ENCODE measurements at places on chromosomes 7 and 10.

GRCh38 chr7:44884621-44885393 lies 523 bp downstream of the PURB start:
- peak; percentile 69 for DNase-seq

DNA sequence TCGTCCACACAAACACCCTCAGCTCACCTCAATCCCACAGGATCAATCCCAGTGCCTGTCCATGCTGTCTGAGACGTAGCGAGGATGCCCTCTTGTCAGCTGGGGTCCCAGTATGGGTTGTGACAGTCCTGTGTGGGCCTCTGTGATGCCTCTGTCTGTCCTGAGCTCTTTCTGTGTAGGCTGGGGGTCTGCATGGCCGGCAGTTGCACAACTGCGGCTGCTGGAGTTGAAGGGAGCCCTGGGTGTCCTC lies 12.4 kb downstream of the ANTXRL start:
- no peak for DNase-seq

DNA sequence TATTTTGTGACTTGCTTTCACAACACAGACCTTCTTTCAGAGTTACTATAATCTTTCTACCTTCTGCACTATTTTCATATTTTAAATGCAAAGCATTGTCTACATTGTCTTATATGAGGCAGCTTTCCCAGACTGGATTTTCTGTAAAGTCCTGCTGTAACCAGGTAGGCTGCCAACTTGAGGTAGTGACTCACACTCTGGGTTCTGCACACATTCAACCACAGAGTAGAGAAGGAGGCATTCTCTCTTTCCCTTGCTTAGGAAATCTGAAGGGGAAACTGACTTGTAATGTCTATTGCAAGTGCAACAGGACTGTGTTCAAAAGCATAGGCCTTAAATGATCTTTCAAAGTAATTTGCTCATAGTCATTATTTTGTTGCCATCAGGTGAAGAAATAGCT lies 461.4 kb downstream of the GRM8 start:
- peak; percentile 25 for DNase-seq

DNA sequence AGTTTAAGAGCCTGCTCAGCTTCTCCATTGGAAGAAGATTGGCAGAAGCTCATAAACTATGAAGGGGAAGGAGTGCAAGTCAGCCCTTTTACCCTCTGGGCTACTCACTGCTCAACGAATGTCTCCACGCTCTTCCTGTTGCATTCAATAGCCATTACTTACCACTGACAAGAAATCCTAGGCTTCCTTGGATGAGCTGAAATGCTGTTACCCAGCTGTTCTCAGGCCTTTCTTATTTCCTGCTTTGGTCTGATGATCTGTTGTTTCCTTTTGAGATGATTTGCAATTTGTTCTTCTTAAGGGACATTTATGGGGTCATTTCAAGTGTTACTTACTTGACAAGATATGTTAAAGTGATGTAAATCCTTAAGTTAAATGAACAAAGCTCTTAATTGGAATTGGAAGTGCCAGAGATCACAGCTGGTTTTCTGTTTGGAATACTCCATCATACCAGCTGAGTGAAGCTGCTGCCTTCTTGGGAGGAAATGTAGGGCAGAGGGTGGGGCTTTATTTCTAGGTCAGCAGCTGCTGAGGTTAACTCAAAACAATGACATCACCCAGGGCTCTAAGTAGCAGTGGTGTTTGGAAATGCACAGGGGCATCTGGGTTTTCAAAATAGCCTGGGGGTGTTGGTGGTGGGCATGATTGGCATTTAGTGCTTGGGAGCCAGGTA lies 170.0 kb downstream of the PRKCQ start:
- peak; percentile 23 for DNase-seq

GRCh38 chr10:46516660-46517416 lies 39.6 kb downstream of the GPRIN2 start:
- peak; percentile 91 for DNase-seq

- DNase-seq = no peak
Measured at GRCh38 chr10:69570050-69570816, 3.0 kb downstream of the NEUROG3 start.

DNA sequence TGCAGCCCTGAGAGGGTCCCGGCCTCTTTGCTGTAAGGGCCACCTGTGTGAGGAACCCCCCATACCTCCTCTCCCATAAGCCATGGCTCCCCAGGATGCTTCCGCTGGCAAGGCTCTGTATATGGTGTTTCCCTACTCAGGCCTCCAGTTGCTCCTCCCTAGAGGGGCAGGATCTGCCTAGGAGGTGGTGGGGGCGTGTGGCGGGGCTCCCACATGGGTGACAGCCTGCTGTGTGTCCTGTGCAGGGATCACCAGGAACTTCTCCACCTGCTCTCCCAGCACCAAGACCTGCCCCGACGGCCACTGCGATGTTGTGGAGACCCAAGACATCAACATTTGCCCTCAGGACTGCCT lies 25.7 kb upstream of the CSGALNACT2 start:
- no peak for DNase-seq

DNA sequence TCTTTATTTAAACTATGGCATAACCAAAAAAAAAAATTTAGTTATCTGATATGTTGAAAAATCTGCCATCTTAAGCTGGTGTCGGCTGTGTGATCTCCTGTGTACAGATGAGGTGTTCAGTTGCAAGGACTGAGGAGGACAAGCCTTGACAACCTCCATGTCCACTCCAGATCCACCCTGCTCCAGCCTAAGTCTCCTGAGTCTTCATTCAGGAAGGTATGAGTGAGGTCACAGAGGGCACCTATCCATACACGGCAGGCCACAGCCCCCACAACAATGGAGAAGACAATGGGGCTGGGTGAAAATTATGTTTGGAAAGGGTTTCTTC lies 16.1 kb downstream of the TARP start:
- DNase-seq = no peak

DNA sequence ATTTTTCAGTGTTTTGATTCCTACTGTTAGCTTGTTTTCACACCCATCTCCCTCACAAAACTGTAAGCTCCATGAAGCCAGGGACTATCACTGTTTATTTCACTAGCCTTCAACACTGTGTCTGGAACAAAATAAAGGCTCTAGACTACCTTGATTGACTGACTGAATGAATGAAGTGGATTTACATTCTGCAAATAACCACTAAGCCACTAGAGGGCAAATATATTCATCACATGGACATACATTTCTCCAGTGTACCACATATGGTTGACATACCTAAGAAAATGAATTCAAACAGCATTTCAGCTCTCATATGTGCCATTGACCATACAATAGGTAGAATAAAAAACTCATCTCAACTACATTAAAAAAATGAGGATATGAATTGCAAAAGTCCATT lies 185.9 kb downstream of the RAB11FIP2 start:
- peak; percentile 35 for DNase-seq

GRCh38 chr10:21171197-21171935 lies 274.3 kb upstream of the NEBL start:
- DNase-seq = no peak

DNA sequence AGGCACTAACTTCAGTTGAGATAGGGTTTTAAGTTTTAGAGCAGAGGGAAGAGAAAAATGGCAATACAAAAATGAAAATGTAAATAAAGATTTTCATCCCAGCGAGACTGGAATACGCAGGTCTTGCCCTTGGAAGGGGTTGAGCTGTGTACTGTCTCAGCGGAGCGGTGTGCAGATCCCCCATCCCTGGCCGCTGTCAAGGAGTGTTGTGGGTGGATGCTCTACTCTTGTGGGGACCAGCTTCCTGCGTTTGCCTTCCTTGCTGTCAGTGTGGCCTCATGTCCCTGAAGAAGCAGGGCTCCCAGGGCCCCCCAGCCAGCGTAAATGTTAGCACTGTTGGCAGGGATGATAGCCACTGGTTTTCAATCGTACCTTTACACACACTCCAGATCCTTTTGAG lies 249.7 kb upstream of the PITRM1 start:
- no peak for DNase-seq

DNA sequence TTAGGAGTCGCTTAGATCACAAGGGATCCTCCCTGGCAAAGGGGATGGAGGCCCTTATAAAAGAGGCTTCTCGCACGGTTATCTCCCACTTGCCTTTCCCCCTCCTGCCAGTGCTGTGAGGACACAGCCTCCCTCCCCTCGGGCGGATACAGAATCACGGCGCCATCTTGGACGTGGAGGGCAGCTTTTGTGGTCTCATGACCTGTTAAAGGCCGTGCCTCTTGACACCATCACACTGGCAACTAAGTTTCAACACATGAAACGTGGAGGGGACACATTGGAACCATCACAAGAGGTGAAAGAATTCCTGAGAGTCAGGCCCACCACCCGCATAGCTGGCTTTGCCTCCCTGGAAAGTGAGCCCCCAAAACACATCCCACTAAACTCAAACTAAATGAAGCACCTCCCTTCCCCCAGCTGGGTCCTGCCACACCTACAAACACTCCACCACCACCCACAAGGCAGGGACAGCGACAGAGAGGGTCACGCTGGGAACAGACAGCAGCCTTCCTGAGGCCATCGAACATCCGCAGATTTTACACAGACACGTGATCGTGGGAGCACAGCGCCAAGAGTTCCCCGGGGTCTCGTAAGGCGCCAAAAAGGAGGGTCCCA lies 110.6 kb downstream of the TCERG1L start:
- DNase-seq = no peak

- DNase-seq = no peak
Measured at GRCh38 chr10:78656417-78657162, 412.2 kb upstream of the ZMIZ1 start.

- peak; percentile 61 for DNase-seq
Measured at GRCh38 chr7:96686305-96686704, 23.3 kb downstream of the SEM1 start.

DNA sequence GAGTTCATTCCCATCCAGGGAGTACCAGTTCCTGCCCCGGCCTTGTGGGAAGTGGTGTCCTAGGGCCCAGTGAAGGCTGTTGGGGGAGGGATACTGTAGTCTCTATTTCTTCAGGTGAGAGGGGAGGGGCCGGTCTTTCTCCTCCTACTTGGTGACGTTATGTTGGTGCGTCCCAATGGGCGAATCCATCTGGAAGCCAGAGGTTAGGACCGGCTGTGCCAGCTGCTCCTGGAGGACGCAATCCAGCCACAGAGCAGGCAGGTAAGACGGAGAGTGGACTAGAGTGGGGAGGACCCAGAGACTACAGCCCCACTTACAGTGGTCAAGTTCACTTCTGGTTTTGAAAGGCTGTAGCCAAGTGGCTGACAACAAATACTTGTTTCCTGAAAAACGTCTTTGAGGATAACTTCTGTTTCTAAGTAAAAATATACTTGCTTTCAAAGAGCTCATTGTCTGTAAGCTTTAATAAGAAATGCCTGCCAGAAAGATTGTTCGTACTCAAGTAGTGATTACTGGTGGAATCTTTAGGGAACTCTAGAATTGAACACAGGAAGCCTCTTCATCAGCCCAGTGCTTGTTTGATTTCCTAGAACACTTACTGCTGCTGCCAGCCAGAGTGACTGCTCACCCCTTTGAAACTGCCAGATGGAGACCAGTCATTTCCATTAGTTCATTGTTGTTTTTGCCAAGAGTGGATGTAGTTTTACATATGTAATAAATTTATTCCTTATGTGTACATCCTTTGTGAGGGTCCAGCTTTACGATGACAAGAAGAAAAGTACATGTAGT lies 25.4 kb downstream of the RBM33 start:
- peak; percentile 66 for DNase-seq

DNA sequence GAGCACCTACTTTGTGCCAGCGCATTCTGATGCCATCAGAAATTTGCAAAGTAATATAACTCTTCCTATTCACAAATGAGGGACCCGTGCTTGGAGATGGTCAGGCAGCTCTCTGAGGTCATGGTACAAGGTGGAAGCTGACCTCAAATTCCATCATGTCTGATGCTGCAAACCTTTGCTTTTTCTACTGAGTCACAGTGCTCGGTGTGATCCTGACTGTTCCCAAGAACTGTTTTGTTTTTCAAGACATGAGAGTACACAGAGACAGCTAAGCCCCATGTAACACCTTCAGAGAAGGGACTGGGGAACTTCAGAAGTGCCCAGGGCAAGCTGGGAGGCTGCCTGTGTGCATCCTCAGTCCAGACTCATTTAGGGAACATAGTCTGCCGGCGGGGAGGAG lies 111.3 kb downstream of the FRMD4A start:
- no peak for DNase-seq

DNA sequence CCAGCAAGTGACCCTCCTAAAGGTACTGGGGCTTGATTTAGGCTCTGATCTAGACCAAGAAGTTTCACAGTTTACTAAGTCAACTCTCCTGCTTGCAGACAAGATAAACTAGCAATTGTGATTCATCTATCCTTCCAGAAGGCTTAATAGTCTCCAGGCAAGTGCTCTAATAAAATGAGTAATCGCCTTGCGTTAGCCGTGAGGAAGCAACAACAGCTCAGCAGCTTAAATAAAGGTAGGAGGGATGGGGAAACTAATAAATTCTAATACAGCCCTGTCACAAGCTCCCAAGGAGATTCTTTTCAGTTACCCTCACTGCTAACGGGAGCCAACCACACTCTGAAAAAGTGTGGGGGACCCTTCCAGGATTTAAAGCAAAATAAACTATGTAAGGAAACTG lies 48.4 kb downstream of the FRMD4A start:
- peak; percentile 6 for DNase-seq

DNA sequence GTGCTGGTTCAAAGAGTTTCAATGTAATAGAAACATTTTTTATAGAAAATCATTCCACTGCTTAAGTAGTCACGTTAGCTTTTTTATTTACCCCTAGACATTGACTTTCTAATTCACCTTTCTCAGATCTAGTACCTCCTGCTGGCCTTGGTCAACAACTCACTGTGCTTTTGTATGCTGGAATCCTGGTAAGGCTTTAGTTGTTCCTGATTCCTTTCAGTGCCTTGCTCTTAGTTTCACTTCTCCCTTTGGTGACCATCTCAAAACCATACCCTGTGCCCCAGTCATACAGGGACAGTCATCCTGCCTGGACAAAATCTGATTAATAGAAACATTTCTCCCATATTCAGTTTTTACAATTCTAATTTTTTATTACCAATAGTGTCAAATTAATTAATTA lies 130.2 kb downstream of the GPR37 start:
- DNase-seq = no peak

GRCh38 chr7:25272265-25272664 lies 44.0 kb upstream of the NPVF start:
- no peak for DNase-seq

- no peak for DNase-seq
Measured at GRCh38 chr7:77395626-77396025, 20.5 kb downstream of the GSAP start.

DNA sequence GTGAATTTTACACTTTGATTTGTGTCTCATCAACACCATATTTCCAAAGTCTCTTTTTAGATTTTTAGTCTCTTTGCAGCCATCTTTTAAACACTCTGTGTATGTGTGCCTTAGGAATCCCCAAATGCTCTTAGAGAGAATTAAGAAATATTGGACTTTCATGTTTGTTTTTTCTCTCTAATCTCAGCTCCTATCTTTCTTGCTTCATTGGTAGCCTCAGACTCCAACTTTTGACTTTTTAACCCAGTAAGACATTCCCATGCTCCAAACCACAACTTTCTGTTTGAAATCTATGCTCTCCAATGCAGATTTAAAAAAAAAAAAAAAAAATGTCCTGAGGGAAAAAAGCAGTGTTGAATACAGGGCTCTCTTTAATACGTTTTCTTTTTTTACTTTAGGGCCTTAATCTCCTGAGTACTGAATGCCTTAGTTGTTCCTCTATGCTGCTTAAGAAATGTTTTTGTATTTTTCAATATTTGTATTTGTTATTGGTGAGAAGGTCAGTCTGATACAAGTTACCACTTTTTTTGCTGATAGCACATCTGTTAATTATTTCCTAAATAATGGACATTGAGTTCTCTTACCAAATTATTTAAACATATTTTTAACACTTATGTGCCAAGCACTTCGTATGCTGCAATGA lies 489.9 kb downstream of the NXPH1 start:
- DNase-seq = no peak

- DNase-seq = no peak
Measured at GRCh38 chr10:129386415-129387257, 80.4 kb upstream of the MGMT start.

- DNase-seq = peak; percentile 34
Measured at GRCh38 chr7:14604606-14605005, 297.9 kb downstream of the DGKB start.
